ENCODE measurements at places on chromosomes 4 and X. TPM values are rescaled to one million over a fixed set of nuclear protein-coding genes. Genes with fewer than 3 reads are reported as not detected.

GRCh38 chr4:151689211-151689991, 71.4 kb downstream of the GATB start:
- no peak for DNase-seq

GRCh38 chr4:151887031-151887815, 126.4 kb upstream of the GATB start:
- DNase-seq, result no peak

GRCh38 chr4:107757864-107758476, 37.9 kb upstream of the PAPSS1 start:
- DNase-seq, result no peak

DNA sequence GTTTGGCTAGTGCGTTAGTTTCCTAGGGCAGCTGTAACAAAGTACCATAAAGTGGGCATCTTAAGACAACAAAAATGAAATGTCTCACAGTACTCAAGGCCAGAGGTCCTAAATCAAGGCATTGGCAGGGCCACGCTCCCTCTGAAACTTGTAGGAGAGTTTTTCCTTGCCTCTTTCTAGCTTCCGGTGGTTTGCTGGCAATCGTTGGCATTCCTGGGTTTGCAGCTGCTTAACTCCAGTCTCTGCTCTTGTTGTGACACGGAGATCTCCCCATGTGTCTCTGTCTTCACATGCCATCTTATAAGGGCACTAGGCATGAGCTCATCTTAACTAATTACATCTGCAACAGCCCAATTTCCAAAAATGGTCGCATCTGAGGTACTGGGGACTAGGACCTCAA, 362.0 kb upstream of the BOD1L1 start:
- DNase-seq, result no peak

- no peak for DNase-seq
Measured at GRCh38 chr4:66639361-66639760, 905.9 kb downstream of the CENPC start.

PABPC1L2A gene
- total RNA-seq, result not detected

DNA sequence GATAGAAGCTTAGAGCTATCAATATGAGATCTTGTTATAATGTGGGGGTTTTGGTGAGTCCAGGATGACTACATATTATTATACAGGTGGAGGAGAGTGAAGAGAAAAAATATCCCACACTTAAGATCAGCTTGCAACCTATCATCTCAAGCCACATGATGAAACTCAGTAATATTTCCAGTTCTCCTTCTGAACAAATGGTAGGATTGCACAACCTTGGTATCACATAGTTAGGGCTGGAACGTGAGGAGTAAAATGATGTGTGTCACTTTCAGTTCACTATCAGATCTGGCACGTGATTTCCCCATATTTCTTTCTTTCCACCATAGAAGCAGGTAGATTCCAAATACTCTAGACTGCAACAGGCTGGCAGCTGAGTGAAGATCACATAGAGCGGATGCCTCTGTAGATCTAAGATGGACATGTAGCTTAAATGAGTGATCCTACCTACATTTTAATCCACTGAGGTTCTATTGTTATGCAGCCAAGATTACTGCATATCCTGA, 150.6 kb upstream of the ANKRD50 start:
- no peak for DNase-seq

- DNase-seq, result no peak
Measured at GRCh38 chr4:55184600-55185523, 59.5 kb upstream of the KDR start.

DNA sequence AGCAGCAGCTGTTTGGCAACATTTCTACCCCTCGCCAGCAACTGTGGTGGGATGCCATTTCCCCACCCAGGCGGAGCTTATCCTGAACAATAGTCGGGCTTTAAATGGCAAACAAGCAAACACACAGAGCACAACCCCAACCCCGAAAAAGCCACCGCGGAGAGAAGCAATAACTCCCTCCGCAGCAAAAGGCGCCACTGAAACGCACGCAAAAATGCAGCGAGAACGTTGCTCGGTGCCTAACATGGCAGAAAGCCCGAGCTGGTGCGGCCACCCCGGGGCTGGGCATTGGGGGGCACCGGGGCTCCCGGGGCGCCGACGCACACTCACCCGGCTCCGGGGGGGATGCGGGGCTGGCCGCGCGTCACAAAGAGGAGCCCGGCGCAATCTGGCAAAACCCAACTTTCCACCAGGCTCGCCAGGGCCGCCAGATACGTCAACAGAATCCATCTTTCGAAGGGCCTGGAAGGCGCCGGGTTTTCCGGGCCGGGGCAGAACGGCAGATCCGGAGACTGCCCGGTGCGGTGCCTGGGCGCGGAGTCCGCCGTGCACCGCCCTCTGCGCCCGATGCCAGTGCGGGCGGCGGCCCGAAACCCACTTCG, 818 bp downstream of the RAI2 start:
- no peak for DNase-seq

GRCh38 chr4:82865592-82865991, 25.4 kb downstream of the SEC31A start:
- DNase-seq, result no peak

GRCh38 chr4:89259301-89260028, 48.1 kb downstream of the GPRIN3 start:
- DNase-seq, result no peak

TMEM156 gene
- total RNA-seq, result 24.0 TPM

TXK gene
- total RNA-seq, result 16.4 TPM

FAM9B gene
- not detected for total RNA-seq

AADAT gene
- total RNA-seq, result not detected

CD40LG gene
- total RNA-seq, result 80.0 TPM

GAGE13 gene
- total RNA-seq, result not detected

CC2D2A gene
- total RNA-seq, result not detected

GBA3 gene
- total RNA-seq, result not detected

DNA sequence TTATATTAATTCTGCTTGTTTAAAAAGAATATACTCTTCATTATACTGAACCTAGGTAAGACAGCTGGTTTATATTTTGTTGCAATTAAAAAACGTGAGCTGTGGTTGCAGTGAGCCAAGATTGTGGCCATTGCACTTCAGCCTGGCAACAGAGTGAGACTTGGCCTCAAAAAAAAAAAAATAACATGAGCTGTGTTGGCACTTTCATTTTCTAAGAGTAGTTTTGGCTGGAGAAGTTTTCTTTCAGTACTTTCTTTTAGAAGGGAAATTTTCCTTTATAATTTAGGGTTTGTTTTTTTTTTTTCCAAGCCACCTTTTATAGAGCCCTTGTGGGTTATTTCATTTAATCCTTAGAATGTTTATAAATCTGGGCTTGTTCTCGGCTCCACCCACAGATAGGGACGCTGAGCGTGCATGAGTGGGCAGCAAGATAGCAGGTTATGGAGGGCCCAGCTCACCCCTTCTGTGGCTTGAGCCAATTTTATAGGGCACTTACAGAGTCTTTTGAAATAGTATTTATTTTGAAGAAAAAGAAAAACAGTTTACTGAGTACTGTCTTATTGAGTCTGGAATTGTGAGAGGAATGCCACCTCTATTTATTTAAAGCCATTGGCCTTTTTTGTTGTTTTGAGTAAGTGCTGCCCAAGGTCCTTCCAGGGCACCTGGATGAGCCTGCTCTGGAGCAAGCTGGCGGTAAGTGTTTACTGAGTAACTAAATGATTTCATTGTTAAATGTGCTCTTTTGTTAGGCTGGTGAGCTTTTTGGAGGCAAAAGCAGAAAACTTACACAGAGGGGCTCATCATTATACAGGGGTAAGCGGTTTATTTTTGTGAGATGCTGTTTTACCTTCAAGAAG, 60.9 kb downstream of the HTT start:
- no peak for DNase-seq

- no peak for DNase-seq
Measured at GRCh38 chr4:26885912-26886274, 25.3 kb downstream of the STIM2 start.

- DNase-seq, result no peak
Measured at GRCh38 chr4:56505269-56506130, at the start of gene ARL9. Gene ARL9 (plus strand): TSS chr4:56505791. CDS start chr4:56505863, 72 bp downstream.

FAM156A gene
- 28.8 TPM for total RNA-seq

GRCh38 chr4:154349829-154350228, 141.8 kb downstream of the DCHS2 start:
- DNase-seq, result no peak

- DNase-seq, result no peak
Measured at GRCh38 chrX:141314441-141314840, 72.1 kb upstream of the SPANXC start.

DNA sequence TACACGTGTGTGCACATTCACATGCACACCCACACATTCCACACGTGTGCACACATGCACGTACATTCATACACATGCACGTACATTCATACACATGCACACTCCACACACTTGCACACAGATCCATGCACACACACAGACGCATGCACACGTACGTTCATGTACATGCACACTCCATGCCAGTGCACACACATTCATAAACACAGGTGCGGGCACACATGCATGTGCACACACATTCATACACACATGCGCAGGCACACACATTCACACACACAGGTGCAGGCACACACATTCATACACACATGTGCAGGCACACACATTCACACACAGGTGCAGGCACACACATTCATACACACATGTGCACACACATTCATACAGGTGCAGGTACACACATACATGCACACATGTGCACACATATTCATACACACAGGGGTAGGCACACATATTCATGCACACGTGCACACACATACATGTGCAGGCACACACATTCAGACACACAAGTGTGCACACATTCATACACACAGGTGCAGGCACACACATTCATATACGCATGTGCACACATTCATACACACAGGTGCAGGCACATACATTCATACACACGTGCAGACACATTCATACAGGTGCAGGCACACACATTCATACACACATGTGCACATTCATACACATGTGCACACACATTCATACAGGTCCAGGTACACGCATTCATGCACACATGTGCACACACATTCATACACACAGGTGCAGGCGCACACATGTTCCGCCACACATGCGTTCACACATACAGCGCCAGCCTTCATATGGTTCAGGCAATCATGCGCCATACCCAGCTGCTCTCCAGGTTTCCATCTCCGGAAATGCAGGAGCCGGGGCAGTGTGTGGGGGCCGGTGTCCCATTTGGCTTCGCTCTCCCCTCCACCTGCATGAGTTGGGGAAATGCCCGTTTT, 124.8 kb downstream of the HMX1 start:
- DNase-seq, result peak; percentile 1

STOX2 gene
- total RNA-seq, result not detected

AREG gene
- 0.49 TPM for total RNA-seq

DNA sequence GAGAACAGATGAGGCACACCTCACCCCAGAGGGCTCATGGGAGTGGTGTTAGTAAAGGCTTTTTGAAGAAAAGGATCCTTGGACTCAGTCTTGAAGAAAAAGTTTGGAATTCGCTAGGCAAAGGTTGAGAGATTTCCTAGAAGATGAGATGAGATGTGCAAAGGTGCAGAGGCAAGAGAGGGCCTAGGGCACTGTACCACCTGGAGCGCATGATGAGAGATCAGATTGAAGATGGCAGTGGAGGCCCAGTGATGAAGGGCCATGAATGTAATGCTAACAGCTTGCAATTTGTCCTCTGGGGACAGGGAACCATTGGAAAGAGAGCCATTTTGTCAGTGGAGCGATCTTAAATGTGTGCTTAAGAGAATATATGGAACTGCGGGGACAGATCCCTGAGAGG, 45.0 kb downstream of the PGRMC2 start:
- DNase-seq, result no peak

- DNase-seq, result no peak
Measured at GRCh38 chr4:182809417-182810102, 107.6 kb downstream of the DCTD start.

- no peak for DNase-seq
Measured at GRCh38 chr4:165965503-165965902, 92.5 kb downstream of the TLL1 start.

DNA sequence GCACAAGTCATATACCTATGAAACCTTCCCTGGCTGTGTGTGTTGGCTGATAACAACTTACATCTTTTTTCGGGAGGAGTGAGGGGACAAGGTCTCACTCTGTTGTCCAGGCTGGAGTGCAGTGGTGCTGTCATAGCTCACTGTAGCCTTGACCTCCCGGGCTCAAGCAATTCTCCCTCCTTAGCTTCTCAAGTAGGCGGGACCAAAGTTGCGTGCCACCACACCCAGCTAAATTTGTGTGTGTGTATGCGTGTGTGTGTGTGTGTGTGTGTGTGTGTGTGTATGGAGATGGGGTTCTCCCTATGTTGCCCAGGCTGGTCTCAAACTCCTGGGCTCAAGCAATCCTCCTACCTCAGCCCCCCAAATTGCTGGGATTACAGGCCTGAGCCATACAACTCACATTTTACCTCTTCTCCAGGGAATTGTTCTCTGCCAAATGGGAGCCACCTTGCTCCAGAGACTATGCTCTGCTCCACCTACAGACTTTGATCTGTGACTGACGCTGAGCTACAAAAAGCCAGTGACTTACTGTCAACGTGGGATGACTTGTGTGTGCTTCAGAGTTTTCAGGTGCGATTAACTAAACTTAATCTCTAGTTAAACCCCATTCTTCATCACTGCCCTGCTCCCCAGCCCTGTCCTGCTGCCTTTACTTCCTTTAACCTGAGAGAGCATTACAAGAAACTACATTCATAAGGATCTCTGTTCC, 2.0 kb upstream of the BEX4 start:
- no peak for DNase-seq

GRCh38 chr4:26238778-26239679, 81.8 kb upstream of the RBPJ start:
- no peak for DNase-seq

GRCh38 chr4:37132975-37133360, 111.6 kb upstream of the NWD2 start:
- no peak for DNase-seq

- DNase-seq, result peak; percentile 75
Measured at GRCh38 chr4:153521999-153522801, 56.0 kb downstream of the TMEM131L start.

GRCh38 chr4:105650190-105650589, 58.3 kb downstream of the INTS12 start:
- no peak for DNase-seq

UGT2B11 gene
- not detected for total RNA-seq

GRCh38 chr4:113901994-113902787, 77.3 kb downstream of the ARSJ start:
- no peak for DNase-seq

DNA sequence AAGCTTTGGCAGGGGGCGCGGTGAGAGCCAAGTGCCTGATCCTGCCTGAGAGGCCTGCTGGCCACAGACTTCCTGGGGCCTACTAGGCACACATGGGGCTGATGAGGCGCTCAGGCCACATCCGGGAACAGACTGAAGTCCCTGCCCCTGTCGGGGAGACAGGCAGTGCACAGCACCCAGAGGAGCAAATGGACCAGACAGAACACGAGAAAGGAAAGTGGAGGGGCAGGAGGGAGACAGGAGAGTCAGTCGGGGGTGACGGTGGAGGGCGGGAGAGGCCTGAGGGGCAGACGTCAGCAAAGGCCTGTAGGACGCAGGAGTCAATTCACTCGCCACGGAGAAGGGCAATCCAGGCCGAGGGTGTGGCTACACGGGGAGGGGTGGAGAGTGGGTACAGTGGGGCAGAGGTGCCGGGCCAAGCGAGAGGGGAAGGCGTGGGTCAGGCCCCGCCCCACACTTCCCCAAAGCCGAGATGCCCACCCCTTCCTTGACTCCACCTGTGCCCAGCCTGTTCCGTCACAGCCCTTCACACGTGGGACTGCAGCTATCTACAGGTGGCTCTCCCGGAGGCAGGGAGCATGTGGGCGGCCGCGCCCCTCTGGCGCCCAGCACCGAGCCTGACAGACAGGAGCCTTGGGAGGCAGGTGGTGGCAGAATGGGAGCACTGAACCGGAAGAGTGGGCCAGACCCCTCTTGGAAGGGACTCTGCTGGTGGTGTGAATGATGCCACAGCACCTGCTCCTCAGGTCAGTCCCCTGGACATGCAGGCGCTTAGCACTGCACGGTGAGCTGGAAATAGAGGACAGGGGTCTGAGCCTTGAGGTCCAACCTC, 20.5 kb downstream of the NOP14 start:
- no peak for DNase-seq

AMELX gene
- not detected for total RNA-seq

MTHFD2L gene
- total RNA-seq, result 7.6 TPM
